ENCODE measurements at places on chromosomes 6 and 20.

- no peak for DNase-seq
These were observed 7.4 kb downstream of the SLC52A3 start for GRCh38 chr20:760751-761417.

- no peak for DNase-seq
These were observed 142.5 kb downstream of the CD164 start for GRCh38 chr6:109239651-109240321.

GRCh38 chr6:27176523-27177484 lies 70.7 kb upstream of the PRSS16 start:
- peak; percentile 62 for DNase-seq

GRCh38 chr6:107493158-107494057 lies 3.5 kb downstream of the SOBP start:
- no peak for DNase-seq

GRCh38 chr6:148818939-148819575 lies 72.2 kb downstream of the UST start:
- no peak for DNase-seq

DNA sequence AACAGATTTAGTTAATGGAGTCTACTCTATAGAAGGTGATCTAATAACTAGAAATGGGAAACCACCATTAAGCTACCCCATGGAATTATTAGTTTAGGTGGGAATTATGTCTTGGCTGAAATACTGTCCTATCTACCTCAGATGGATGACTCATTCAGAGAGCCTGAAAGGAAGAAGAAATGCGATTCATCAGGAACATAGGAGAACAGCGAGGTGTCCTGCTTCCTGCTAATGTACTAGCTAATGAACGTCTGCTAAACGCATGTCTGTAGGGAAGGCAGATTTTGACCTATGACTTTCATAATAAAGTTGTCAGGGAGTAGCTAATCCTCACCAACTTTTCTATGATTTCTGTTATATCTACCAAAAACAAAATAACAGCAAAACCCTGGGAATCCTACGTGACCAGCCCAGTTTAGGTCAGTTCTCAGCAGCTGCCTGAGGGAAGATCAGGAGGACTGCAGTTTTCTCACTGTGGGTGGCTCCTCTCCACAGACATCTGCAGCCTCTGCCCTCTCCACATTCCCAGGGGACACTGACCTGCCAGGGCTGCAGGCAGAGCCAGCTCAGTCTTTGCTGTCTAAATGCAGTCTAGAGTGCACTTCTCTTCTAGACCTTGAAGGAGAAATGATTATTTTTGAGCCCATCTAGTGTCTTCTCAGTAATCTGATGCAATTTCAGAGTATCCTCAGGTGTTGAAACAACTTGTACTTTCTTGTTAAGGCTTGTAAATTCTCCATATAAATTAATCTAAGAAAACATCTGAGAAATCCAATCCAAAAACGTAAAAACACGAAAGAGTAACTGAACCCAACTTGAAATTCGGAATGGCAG lies 18.1 kb upstream of the SFT2D1 start:
- DNase-seq, result no peak

DNA sequence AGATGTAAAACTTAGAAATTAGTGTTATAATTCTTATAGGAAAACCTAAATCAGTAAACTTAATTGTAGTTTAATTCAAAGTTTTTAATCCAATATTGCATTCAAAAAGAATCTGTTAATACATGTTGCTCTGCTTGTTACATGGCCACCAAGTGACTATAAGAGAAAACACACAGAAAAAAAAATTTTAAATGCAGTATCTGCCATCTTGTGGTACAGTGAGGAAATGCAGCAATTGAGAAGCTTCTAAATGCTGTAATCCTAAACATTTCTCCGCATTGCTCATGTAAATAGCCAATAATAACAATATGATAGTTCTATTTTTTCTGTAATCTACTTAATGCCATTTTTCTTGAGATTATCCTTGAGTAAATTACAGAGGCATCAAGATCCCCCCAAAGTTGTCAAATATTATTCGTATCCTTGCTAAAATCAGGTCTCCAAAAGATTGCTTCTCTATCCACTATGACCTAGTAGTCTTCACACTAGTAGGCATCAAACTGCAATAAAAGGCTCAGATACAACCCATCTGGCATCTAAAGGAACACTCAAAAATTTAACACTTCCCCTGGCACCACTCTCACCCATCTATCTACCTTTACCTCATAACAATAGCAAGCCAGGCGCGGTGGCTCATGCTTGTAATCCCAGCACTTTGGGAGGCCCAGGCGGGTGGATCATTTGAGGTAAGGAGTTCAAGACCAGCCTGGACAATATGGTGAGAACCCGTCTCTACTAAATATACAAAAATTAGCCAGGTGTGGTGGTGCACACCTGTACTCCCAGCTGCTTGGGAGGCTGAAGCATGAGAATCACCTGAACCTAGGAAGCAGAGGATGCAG lies 34.6 kb downstream of the HDAC2 start:
- peak; percentile 27 for DNase-seq

DNA sequence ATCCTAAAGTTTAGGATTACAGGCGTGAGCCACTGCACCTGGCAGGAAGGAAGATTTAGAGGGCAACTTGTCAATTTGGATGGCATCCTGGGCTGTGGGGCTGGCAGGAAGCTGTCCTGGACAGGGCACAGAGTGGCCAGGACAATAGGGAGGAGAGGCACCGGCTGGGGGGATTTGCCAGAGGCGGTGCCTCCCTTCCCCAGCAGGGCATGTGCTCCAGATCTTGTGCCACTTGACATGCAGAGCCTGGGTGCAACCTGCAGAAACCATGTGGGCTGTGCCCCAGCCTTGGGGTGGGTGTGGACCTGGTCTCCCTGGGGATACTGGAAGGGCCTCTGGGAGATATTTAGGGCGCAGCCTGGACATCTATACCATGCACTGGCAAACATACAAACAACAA lies 58.6 kb upstream of the EEF1A1 start:
- DNase-seq, result no peak

GRCh38 chr6:100724222-100724621 lies 156.9 kb downstream of the ASCC3 start:
- DNase-seq, result no peak

DNA sequence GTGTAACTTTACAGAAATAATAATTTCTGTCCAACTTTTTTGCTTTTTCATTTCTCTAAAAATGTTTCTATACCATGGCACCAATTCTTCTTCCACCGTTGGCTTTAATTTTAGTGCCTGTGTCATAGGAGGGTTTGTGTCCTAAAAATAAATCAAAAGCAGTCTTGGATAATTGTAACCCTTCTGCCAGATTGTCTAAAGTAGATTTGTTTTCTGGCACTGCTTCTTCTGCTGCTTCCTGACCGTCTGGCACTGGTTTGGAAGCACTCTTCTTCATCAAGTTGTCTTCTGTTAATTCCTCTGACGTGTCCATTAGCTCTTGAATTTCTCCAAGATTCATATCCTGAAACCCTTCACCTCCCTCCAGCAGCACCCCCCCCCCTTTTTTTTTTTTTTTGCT lies 33.1 kb downstream of the SCAF8 start:
- DNase-seq, result no peak

DNA sequence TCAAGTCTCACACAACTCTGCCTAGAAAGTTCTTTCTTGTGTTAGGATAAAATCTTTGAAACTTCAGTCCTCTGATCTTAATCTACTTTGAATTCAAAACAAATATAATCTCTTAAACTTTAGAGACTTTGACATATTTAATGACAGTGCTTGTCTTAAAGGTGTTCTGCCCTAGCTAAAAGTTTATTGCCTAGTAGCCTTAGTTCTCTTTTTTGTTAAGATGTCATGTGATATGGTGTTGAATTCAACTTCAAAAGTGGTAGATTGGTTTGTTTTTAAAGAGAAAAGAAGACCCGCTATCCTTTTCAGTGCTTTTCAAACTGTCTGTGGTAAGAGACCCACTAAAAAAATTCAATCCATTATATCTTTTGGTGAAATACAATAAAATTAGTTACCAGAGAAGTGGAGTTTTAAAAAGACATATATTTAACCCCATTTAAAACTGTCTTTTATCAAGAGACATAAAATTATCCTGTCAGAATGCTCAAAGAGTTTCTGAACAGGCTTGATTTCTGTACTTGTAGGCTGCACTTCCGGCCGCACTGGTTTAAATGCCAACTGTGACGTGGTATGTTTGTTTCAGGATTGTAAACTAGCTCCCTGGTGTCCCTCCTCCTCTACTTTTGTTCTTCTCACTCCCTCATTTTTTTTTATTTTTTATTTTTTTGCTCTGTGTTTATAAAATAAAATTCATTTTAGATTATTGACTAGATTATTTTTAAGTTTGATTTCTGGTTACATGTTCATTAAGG lies 76.5 kb downstream of the QKI start:
- no peak for DNase-seq
